ENCODE measurements at places on chromosomes 13 and 19.

DNA sequence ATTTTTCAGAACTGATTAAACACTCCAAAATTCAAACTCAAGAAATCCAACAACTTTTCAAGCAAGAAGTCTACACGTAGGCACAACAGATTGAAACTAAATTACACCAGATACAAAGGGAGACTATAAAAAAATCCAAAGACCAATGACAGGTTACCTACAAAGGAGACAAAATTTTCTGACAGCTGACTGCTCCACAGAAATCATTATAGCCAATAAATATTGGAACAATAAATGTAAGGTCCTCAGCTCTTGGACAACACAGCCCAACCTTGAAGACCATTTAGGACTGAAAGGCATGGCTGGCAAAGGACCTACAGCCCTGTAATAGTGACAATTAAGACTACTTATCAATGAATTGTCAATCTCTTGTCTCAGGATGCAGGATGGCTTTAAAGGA, 15.9 kb downstream of the ZNF350 start:
- no peak for DNase-seq

GRCh38 chr19:1481893-1482360, 2.9 kb upstream of the C19orf25 start:
- no peak for DNase-seq

DNA sequence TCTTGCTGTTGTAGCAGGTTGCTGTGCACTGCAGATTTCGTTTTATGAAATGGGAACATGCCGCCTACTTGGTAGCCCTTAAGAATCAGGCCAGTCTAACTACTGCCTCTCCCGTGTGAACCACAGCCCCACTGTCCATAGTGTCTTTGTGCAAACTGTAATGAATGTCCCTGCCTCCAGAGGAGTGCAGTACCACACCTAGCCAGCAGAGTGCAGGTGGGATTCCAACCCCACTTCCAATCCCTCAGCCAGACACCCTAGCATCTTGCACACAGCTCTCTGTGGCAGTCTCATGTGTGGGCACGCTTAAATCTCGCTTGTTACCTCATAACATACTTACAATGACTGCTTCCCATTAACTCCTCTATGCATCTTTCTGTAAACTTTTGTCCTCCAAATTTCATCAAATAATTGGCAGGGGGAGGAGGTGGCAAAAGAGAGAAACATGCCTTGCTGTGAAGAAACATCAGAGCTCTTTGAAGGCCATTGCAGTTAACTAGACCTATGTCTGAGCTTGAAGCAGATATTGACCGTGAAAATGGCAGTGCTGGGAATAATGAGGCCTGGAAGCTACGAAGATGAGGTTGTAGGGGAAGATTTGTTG, 47.2 kb downstream of the ZAR1L start:
- DNase-seq, result no peak

DNA sequence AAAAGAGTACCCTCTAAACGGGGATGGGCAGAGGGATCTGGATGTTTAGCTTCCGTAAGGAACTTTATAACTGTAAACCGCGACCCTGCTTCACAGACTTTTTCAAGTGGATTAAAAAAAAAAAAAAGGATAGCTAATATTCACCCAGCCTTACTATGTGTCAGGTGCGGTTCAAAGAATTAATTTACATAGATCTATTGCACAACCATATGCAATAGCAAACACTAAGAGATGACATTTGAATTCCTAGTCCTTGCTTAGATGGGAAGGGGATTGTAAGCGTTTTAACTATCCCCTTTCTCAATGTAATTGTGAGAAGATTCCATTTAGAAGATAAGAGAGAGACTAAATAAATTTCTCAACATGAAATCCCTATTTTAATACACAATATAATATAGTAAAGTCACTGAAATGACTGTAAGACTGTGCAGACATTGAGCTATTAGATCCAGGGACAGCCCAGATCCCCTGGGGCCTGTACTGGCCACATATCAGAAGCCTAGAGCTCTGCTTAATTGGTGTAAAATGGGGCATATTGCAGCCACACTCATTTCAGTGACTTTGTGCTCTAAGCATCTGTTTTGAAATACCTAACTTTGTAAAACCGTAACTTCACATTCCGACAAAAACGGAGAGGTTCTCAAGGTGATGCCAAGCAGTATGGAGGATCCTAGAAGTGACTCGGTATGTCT, 13.6 kb downstream of the LATS2 start:
- no peak for DNase-seq

- no peak for DNase-seq
These were observed 87.5 kb downstream of the TSHZ3 start for GRCh38 chr19:31261603-31262212.

DNA sequence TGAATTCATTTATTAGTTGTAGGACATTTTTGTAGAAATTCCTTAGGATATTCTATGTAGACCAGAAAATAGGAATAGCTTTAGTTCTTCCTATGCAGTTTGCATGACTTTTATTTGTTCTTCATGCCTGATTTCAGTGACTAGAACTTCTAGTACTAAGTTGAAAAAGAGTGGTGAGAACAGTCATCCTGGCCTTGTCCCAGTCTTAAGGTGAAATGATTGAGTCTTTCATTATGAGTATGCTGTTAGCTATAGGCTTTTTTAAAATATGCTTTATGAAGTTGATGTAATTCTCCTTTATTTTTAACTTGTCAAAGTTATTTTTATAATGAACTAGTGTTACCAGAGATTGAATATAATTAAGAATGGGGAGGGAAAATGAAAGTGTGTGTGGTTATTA, 690.1 kb upstream of the KLHL1 start:
- no peak for DNase-seq

GRCh38 chr13:106472621-106473020, 62.8 kb downstream of the EFNB2 start:
- DNase-seq, result no peak

DNA sequence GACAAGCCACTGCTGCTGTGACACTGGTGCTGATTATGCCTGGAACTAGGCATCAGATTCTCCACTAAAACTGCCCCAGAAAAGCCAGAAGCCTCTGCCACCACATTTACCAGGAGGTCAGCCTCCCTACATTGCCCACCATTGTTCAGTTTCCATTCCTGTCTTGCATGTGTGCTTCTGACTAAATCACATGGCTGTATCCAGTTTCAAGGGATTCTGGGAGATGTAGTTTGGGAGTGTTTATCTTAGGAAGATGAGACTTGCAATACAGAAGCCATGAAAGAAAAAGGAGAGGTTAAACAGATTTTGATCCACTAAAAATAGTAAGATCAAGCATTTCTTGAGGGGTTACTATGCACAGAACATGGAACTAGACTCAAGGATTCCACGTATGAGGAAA, 40.7 kb upstream of the SERPINE3 start:
- DNase-seq, result no peak

- DNase-seq, result no peak
These were observed 4.2 kb downstream of the C19orf25 start for GRCh38 chr19:1474765-1475351.

DNA sequence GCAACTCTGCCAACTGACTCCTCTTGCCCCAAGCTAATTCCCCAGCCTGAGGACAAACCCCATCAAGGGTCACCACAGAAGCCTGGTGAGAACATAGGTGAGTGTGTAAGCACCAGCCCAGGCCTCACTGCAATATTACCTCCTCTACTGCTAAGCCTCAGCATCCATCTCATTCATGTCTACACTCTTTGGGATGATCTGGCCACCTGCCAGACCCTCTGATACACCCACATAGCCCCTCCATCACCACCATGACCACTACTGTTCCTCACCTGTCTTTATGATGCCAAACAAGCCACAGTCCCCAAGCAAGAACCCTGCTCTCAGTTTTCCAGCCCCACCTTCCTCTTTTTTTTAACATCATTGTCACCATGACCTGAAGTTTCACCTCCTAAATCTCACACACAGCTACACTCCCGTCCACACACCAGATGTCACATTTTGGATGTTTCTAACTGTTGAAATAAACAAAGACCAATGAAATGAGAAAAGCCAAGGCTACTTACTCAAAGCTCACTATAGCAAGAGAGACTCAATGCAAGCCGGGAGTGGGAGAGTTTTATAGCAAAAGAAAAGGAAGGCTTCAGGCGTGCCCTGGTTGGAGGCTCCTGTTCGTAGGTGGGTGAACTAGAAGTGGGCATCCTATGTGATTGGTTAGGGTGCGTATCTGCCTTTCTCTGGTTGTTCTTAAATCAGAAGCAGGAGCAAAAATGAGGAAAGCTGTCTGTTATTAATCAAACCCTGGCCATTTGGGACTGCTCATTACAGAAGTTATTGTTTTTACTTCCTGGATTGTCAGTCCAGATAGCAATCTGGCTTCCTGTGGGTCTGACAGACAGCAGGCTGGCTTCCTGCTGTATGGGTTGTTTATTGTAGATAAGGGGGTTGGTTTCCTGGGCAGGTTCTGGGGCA, 2.0 kb downstream of the ZNF792 start:
- DNase-seq, result no peak

GRCh38 chr19:2556221-2557092, 80.5 kb downstream of the GADD45B start:
- no peak for DNase-seq

GRCh38 chr13:33087091-33087490, 70.9 kb downstream of the KL start:
- no peak for DNase-seq

DNA sequence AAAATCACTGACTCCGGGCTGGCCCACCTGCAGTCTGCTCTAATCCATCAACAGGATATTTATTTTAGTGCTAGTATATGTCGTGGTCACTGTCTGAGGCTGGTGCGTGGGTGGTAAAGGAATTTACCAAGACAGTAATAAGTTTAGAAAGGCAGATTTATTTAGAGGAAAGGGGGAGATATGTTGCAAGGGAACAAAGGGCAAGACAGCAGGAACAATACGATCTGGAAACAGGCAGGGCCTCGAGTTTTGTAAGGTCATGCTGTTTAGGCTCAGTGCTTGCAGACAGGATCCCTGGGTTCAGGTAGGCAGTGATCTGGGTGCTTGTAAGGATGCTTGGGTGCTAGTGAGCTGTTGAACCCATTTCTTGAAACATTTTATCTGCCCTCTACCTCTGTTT, 748.2 kb upstream of the SLITRK5 start:
- no peak for DNase-seq

DNA sequence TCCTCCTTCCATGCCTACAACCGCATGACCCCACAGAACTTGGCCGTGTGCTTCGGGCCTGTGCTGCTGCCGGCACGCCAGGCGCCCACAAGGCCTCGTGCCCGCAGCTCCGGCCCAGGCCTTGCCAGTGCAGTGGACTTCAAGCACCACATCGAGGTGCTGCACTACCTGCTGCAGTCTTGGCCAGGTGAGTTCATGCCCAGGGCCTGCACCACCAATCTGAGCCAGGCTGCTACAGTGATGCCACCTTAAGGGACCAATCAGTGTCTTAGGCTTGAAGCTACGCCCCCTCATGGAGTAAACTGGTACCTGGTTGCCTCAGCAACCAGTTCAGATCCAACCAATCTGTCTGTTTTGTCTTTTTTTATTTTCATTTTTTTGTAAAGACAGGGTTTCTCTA, 5.2 kb downstream of the SYDE1 start:
- DNase-seq, result no peak

- no peak for DNase-seq
These were observed 238.7 kb downstream of the EFNB2 start for GRCh38 chr13:106296723-106297122.

GRCh38 chr13:80307401-80307987, 33.4 kb downstream of the SPRY2 start:
- no peak for DNase-seq

DNA sequence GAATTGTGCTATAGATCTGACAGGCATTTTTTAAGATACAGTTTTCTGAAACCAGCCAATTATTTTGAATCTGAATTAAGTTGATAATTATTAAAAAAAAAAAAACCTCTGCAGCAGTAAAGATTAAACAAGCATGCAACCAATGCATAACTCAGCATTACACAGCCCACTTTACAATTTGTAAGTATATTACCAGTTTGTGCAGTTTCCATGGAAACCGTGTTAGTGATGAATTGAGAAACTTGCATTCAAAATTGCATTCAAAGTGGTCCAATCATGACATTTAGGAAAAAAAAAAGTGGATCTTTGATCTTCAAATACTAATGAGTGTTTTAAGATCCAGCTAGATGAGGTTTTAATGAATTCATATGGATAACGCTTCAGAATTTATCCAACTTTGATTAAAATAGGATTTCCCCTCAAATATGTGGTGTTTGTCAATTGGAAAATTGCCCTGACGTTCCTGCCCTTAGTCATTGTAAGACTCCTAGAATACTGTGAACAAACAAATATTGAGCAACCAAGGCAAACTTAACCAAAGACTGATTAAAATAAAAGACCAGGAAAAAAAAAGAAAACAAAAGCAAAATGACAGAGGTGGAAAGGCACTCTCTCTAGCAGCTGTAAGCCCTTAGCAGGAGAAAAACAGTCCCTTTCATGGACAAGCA, 314.8 kb upstream of the MAB21L1 start:
- no peak for DNase-seq

DNA sequence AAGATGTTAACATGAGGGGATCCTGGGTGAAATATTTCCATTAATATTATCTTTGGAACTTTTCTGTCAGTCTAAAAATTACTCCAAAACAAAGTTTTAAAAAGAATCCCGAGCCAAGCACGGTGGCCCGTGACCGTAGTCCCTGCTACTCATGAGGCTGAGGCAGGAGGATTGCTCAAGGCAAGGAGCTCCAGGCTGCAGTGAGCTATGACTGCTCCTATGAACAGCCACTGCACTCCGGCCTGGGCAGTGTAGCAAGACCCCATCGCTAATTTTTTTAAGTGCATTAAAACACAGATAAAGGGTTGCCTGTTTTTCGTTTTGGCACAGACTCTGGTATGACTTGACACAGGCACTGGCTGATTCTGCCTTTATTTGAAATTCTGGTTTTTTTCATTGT, 6.9 kb downstream of the GP6 start:
- DNase-seq, result no peak

DNA sequence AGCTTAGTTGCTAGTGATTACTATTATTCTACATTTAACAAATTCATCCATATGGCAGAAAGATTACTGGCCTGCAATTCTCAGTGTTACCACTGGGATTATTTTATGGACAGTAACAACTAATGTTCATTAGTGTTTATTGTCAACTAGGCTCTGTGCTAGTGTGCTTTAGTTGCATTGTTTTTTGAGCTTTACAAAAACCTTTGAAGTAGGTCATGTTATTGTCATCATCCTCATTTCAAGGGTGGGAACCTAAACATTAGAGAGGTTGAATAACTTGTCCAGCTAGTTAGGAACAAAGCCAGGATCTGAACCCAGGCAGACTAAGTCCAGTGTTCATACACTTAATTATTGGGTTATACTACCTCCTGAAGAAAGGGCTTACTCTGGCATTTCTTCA, 27.8 kb upstream of the TDRD3 start:
- DNase-seq, result no peak

- no peak for DNase-seq
These were observed 93.6 kb downstream of the WTIP start for GRCh38 chr19:34575206-34575605.

Data from SIG-M5 (cell line).